ENCODE measurements at places on chromosomes 6 and 20.

DNA sequence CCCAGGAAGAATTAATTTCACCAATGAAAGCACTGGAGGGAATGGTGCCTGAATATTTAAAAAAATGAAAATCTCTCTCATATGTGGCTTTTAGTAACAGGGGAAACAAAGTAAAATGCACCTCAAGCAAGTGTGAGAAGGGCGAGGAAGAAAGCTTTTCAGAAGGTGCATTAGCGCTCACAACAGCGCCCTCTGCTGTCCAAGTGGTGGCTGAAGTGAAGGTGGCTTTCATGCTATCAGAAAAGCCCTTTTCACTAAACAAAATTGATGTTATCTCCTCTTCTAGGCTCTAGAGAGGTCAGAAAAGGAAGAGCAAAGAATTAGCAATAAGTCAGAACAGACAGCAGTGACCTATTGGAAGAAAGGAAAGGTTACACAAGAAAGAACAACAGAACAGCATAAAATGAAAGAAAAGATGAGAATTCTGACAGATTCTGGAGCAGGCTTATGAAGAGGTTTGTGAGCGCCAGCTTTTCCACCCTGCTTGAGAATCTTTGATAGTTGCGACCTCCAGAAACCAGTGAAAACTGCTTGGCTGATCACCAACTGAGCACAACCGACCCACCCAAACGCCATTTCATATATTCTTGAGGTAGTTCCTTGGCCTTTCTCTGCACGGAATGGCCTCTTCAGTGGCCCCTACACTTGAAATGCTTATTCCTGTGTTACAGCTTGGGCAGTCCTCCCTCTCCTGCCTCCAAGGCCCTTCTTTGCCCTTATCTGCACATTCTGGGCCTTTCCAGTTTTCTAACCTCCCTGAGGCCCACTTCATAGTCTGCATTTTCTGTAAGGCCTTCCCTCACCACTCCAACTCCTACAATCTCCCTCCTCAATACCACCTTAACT is 45.3 kb downstream of the SMLR1 start:
- DNase-seq, result no peak

GRCh38 chr6:169991031-169991390 is 239.6 kb downstream of the ERMARD start:
- DNase-seq, result no peak

GRCh38 chr6:136150961-136151360 is 99.2 kb downstream of the MTFR2 start:
- no peak for DNase-seq

DNA sequence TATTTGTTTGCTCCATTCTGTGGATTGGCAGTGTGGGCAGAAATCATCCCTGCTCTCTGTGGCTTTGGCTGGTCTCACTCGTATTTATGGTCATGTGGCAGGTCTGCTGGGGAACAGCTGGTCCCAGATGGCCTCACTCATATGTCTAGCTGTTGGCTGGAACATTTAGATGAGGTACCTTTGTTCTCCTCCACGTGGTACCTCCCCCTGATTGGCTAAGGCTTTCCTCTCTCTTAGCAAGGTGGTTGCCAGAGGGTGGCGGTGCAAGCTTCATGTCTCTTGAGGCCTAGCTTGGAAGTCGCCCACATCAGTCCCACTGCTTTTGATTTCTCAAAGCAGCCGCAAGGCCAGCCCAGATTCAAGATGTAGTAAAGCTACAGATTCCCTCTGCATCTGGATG is 348.5 kb upstream of the BTBD3 start:
- DNase-seq, result no peak

GRCh38 chr20:49482621-49483017 is at the start of gene KCNB1:
TSS of gene KCNB1 (minus strand) at chr20:49482668. CDS start at chr20:49482480, 188 bp downstream.
- DNase-seq, result no peak

DNA sequence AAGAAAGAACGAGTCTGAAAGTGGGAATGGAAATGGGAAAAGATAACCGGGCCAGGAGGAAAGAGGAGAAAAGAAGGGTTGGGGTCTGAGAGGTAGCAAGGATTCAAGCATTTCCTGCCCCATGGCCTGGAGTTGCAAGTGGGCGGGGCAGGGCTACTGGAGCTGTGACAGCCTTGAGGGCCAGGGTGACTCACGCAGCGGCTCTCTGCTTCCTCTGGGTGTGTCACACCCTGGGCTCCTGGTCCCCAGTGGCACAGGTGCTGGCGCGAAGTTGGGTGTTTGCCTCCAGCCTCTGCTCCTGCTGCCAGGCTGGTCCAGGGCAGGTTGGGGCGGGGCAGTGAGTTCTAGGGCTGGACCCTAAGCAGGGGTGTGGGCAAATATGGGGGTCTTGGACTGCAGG is 3.3 kb upstream of the ULBP3 start:
- no peak for DNase-seq

- DNase-seq, result no peak
Measured at GRCh38 chr20:21238818-21239536, 64.2 kb upstream of the XRN2 start.

GRCh38 chr6:32151863-32152768 is at the start of gene PRRT1:
TSS of gene PRRT1 (minus strand) at chr6:32151939. CDS start at chr6:32151827, 112 bp downstream.
- no peak for DNase-seq

GRCh38 chr6:73131706-73132105 is 93.6 kb downstream of the KHDC1L start:
- DNase-seq, result no peak

DNA sequence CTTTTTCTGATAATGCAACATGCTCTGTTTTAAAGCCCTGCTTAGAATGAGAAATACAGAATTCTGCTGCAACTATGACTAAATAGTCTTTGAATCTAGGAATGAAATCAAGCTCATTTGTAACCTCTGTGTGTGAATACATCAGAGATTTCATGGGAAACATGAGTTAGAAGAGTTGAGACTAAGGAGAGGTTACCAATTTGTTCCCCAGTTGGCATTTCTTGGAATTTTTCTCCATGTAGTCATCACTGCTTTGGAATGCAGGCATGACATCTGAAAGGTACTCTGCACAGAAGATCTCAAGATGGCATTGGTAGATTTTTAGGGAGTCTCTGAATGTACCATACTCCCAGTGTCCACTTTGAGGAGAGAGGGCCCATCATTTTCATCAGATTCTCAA is 237.2 kb downstream of the TFAP2A start:
- DNase-seq, result no peak

- no peak for DNase-seq
Measured at GRCh38 chr6:110786696-110787095, 28.6 kb downstream of the CDK19 start.

- DNase-seq, result no peak
Measured at GRCh38 chr20:62697468-62697912, 11.1 kb upstream of the NTSR1 start.

- no peak for DNase-seq
Measured at GRCh38 chr6:165674155-165675029, 11.4 kb upstream of the PDE10A start.

GRCh38 chr6:7691675-7692452 is 34.0 kb upstream of the BMP6 start:
- DNase-seq, result no peak

All from DMS79 treated with DMSO at 0.1 percent for 48 hours (cell line).